ENCODE measurements at places on chromosomes 11 and 22.

DNA sequence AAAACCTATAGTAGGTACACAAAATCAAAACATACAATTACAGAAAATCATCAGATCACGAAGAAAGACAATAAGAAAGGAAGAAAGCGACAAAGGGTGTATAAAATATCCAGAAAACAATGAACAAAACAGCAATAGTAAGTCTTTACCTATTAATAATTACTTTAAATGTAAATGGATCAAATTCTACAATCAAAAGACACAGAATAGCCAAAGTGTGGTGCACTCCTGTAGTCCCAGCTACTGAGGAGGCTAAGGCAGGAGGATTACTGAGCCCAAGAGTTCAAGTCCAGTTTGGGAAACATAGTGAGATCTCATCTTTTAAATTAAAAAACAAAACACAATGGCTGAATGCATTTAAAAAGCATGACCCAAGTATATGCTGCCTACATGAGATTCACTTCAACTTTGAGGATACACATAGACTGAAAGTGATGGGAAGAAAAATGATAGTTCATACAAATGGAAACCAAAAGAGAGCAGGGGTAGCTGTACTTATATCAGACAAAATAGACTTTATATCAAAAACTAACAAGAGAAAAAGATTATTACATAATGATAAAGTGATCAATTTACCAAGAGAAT is 40.6 kb downstream of the ASCL2 start:
- H3K27me3 ChIP-seq, result peaks cover 11% of the 10 kb centered on the region
- H3K4me1 ChIP-seq, result no peaks in the 10 kb centered on the region
- H3K36me3 ChIP-seq, result peaks cover 5% of the 10 kb centered on the region
- no peak overlapping the region for H3K4me3 ChIP-seq

DNA sequence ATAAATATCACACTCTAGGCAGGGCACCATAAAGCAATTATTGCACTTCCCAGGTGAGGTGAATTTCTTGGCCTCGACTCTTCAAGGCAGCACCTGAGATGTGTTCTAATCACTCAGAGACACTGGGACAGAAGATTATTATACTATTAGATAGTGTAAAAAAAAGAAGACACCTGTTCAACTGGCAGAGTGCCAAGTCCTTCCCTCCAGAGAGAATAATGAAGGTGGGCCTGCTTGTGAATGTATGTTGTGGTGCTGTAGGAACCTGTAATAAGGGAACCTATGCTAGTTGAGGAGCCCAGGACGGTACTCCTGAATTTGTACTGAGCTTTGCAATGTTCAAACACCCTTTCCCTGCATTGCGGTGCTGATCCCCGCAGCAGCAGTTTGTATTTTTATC is 107.5 kb downstream of the NXPE2 start:
- H3K4me3 ChIP-seq, result no peak overlapping the region
- no peak overlapping the region for H3K27ac ChIP-seq
- no peak for DNase-seq
- H3K27me3 ChIP-seq, result no peaks in the 10 kb centered on the region
- H3K4me1 ChIP-seq, result no peaks in the 10 kb centered on the region

DNA sequence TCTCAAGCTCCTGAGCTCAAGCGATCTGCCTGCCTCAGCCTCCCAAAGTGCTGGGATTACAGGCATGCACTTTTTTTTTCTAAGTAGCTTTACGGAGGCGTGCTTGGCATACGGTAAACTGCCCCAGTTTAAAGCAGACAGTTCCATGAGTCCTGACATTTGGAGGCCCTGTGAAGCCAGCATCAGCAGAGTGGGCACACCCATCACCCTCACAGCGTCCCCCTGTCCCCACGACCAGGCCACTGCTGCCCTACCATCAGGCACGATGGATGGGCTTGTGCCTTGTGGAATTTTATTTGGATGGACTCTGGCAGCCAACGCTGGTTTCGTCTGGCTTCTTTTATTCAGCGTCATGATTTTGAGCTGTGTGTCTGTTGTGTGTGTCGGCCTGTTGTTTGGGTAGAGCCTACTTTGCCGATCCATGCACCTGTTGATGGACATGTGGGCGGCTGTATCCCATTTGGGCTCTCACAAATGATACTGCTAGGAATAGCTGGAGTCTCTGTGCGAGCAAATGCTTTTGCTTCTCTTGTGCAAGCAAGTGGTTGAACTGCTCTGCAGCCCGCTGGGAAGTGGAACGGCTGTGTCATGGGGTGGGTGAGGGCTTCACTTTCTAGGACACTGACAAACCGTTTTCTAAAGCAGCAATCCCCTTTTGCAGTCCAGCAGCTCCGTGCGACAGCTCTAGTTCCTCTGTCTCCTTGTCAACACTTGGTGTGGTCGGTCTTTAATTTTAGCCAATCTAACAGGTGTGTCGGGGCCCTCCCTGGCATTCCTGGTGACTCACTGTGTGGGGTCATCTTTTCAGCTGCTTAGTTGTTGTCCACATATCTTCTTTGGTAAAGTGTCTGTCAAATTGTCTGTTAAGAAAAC is 23.8 kb downstream of the KCNQ1 start:
- H3K27me3 ChIP-seq, result no peaks in the 10 kb centered on the region
- H3K36me3 ChIP-seq, result no peaks in the 10 kb centered on the region
- no peak overlapping the region for H3K4me3 ChIP-seq
- DNase-seq, result no peak

- DNase-seq, result no peak
- no peaks in the 10 kb centered on the region for H3K36me3 ChIP-seq
- no peak overlapping the region for H3K27ac ChIP-seq
- H3K4me3 ChIP-seq, result no peak overlapping the region
- H3K27me3 ChIP-seq, result peaks cover 33% of the 10 kb centered on the region
Measured at GRCh38 chr11:74464746-74465145, 2.6 kb downstream of the KCNE3 start.

DNA sequence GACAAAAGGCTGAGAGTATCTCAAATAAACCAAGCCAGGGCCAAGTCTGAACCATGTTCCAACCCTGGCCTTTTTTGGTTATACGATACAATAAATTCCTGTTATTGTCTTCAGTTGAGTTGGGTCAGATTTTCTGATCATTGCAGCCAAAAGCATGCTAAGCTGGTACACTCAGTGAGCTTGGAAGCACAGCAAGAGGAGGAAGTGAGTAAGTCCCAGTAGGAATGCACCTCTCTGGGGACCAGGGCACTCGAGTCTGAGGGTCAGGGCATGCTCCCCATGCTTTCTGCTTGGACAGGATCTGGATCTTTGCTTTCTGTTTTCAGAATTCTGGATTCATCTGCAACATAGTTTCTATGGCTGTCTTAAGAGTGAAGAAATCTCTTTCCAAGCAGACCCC is 73.1 kb downstream of the TMPRSS5 start:
- DNase-seq, result no peak
- H3K4me1 ChIP-seq, result no peaks in the 10 kb centered on the region
- no peak overlapping the region for H3K27ac ChIP-seq
- H3K36me3 ChIP-seq, result no peaks in the 10 kb centered on the region
- no peak overlapping the region for H3K4me3 ChIP-seq

- H3K4me1 ChIP-seq, result no peaks in the 10 kb centered on the region
- no peaks in the 10 kb centered on the region for H3K27me3 ChIP-seq
- no peak for DNase-seq
Measured at GRCh38 chr11:64093233-64094039, 57.7 kb downstream of the FLRT1 start.

- DNase-seq, result no peak
- H3K36me3 ChIP-seq, result peaks cover 9% of the 10 kb centered on the region
- H3K4me1 ChIP-seq, result no peaks in the 10 kb centered on the region
- H3K27me3 ChIP-seq, result no peaks in the 10 kb centered on the region
Measured at GRCh38 chr11:17878743-17879142, 134.1 kb downstream of the SERGEF start.

GRCh38 chr11:3709977-3710376 is 38.8 kb upstream of the CHRNA10 start:
- H3K27ac ChIP-seq, result no peak overlapping the region
- H3K4me3 ChIP-seq, result no peak overlapping the region
- no peak for DNase-seq
- no peaks in the 10 kb centered on the region for H3K27me3 ChIP-seq
- peaks cover 9% of the 10 kb centered on the region for H3K4me1 ChIP-seq
- H3K36me3 ChIP-seq, result peaks cover 48% of the 10 kb centered on the region

DNA sequence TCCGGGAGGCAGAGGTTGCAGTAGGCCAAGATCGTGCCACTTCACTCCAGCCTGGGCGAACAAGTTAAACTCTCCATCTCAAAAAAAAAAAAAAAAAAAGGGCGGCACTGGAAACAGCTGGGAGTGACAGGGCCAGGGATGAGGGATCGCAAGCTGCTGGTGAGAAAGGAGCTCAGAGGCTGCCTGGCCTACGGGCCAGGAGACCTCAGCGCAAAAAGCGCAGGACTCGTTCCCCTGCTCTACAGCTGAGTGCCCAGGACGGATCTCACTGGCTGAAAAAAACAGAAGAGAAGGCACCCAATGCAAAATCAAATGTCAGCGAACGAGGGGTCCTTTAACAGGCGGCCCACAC is 650 bp upstream of the NUP50 start:
- H3K27ac ChIP-seq, result peak overlapping the region; percentile 92
- peaks cover 31% of the 10 kb centered on the region for H3K36me3 ChIP-seq
- H3K27me3 ChIP-seq, result no peaks in the 10 kb centered on the region
- peaks cover 60% of the 10 kb centered on the region for H3K4me1 ChIP-seq
- peak overlapping the region; percentile 96 for H3K4me3 ChIP-seq
- DNase-seq, result no peak

GRCh38 chr11:96647621-96648020 is 257.8 kb downstream of the JRKL start:
- no peak overlapping the region for H3K27ac ChIP-seq
- H3K27me3 ChIP-seq, result no peaks in the 10 kb centered on the region
- H3K4me3 ChIP-seq, result no peak overlapping the region
- H3K36me3 ChIP-seq, result no peaks in the 10 kb centered on the region

GRCh38 chr22:43878079-43878795 is 13.6 kb downstream of the PNPLA5 start:
- no peaks in the 10 kb centered on the region for H3K36me3 ChIP-seq
- H3K4me3 ChIP-seq, result no peak overlapping the region

GRCh38 chr11:45828996-45829395 is 18.3 kb upstream of the CRY2 start:
- no peaks in the 10 kb centered on the region for H3K36me3 ChIP-seq
- no peak overlapping the region for H3K27ac ChIP-seq
- H3K4me1 ChIP-seq, result peaks cover 4% of the 10 kb centered on the region
- H3K4me3 ChIP-seq, result no peak overlapping the region

- peaks cover 8% of the 10 kb centered on the region for H3K36me3 ChIP-seq
- peak overlapping the region; percentile 27 for H3K27ac ChIP-seq
- H3K27me3 ChIP-seq, result no peaks in the 10 kb centered on the region
- no peak for DNase-seq
Measured at GRCh38 chr22:19844377-19845053, 10.2 kb downstream of the GNB1L start.

DNA sequence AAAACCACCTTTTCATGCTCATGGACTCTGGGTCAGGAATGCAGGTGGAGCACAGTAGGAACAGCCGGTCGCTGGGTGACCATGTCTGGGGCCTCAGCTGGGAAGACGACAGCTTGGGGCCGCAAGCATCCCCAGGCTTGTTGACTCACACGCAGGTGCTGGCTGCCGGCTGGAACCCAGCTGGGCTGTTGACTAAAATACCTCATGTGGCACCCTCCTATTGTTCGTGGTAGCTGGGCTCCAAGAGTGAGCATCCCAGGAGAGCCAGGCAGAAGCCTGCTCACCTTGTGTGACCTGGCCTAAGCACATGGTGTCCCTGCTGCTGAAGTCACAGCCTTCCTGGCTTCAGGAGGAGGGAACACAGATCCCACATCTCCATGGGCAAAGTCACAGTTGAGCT is 9.4 kb downstream of the DPP3 start:
- no peaks in the 10 kb centered on the region for H3K27me3 ChIP-seq
- H3K27ac ChIP-seq, result no peak overlapping the region
- H3K4me1 ChIP-seq, result no peaks in the 10 kb centered on the region
- peaks cover 18% of the 10 kb centered on the region for H3K36me3 ChIP-seq

DNA sequence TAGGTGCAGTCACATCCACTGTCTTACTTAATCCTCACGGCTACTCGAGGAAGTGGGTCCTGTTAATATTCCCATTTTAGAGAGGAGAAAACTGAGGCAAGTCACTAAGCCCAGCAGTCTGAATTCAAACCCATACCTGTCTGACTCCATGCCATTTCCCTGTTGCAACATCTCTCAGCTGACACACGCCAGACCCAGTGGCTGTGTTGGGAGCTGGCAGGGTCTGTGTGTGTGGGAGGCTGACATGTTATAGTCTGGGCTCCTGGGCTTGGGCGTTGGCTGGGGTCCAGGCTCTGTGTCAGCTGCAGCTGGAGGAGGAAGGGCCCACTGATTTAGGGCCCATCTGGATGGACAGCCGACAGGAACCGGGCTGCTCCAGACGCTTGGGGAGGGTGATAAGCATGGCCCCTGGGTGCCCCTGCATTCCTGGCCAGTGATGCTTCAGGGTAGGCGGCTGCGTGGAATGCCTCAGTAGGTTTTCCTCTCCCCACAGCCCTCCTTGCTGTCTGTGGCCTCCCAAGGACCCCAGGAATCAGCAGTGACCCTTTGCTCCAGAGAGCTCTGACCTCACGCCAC is 562.5 kb downstream of the MN1 start:
- peaks cover 4% of the 10 kb centered on the region for H3K27me3 ChIP-seq
- no peaks in the 10 kb centered on the region for H3K36me3 ChIP-seq
- H3K27ac ChIP-seq, result no peak overlapping the region
- no peaks in the 10 kb centered on the region for H3K4me1 ChIP-seq
